Aorta (tissue), 5 donors: ENCODE measurements at places on chromosomes 12 and 14. TPM values are rescaled to one million over a fixed set of nuclear protein-coding genes. Genes with fewer than 3 reads are reported as not detected.

- no peak for DNase-seq
These were observed 98.5 kb upstream of the TMPO start for GRCh38 chr12:98416845-98417244.

- DNase-seq, result no peak
These were observed 115.0 kb downstream of the RPAP3 start for GRCh38 chr12:47590771-47591360.

DNA sequence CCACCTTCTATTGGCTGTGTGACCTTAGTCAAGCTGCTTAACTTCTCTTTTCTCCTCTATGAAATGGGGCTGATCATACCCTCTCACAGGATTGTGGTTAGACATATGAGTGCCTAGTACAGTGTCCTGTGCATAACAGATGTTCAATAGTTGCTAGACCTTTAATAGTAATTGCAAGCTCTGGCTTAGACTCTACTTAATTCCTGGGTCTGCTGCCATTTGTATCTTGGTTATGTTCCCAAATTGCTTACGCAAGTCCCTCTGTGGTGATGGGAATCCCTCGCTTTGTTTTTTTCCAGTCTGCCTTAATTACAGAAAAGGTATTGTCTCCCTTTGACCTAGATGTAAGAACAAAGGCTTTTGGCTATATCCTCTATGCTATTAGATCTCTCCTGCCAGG is 15.1 kb downstream of the SUDS3 start:
- DNase-seq, result no peak

DNA sequence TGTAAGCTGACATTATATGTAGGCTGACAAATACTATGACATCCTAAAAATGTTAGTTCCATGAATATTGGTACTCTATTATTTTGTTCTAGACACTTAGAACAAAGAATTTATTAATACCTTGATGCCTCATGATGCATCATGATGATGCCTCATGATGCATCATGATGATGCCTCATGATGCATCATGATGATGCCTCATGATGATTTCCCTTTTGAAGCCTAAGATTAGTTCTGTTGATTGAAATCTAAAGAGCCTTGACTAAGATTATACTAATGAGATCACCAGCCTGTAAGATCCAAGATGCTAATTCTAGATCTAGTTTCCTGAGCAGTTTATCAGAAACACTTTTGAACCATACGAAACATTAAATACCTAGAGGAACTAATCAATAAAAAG is 4.6 kb upstream of the CEP128 start:
- no peak for DNase-seq

GRCh38 chr14:32017587-32017986 is 59.5 kb upstream of the ARHGAP5 start:
- DNase-seq, result no peak

DNA sequence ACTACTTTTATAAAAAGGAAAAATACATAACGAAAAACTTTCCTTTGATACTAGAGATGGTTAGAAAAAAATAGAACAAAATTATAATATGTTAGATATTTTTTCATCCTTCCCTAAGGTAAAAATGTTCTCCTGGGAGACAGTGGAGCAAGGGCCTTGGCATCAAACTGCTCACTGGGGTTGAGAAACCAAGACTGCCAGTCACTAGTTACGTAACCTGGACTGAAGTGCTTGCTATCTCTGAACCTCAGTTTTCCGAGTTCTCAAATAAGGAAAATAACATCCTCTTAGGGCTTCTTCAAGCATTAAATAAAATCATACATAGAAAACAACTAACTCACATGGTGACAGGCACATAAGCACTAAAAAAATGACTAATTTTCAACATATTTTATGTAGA is 48.2 kb upstream of the FRMD6 start:
- DNase-seq, result no peak

GRCh38 chr12:30970559-30971197 is 44.1 kb downstream of the TSPAN11 start:
- no peak for DNase-seq

The ARMH4 gene
- total RNA-seq, result 14.6 TPM

The TGFB3 gene
- total RNA-seq, result 405 TPM

The LRTM2 gene
- not detected for total RNA-seq

The TAS2R8 gene
- total RNA-seq, result not detected

The OTOGL gene
- 0.54 TPM for total RNA-seq

The SYT10 gene
- total RNA-seq, result not detected

The SMCO2 gene
- 0.52 TPM for total RNA-seq
